Keratinocyte (primary cell): ENCODE measurements at places on chromosomes 4 and X.

DNA sequence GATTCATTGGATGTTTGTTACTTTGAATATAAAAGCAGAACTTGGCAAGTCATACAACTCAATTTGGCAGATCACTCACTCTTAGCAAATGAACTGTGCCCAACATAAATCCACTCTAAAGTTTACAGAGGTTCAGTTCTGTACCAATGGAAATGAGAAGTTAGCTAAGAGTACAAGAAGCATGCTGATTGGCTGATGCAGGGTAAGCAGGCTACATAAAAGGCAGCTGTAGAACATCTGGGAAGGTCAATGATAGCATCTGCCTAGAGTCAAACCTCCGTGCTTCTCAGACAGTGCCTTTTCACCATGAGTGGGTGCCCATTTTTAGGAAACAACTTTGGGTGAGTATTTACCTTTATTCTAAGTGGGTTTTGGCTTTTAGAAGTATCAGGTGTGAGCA, at the start of gene TDO2:
TDO2 (plus strand) TSS at position 244 of the 400 bp plus-strand sequence; CDS start at position 307, 63 bp downstream.
- no peak for DNase-seq

GRCh38 chrX:153504445-153505016, 9.8 kb downstream of the BGN start:
- no peak for DNase-seq

- no peak for DNase-seq
These were observed at the start of gene SASH3 for GRCh38 chrX:129779747-129780146. Gene SASH3, plus strand, starts transcription at chrX:129779949. Its CDS starts 149 bp downstream, at chrX:129780098.

DNA sequence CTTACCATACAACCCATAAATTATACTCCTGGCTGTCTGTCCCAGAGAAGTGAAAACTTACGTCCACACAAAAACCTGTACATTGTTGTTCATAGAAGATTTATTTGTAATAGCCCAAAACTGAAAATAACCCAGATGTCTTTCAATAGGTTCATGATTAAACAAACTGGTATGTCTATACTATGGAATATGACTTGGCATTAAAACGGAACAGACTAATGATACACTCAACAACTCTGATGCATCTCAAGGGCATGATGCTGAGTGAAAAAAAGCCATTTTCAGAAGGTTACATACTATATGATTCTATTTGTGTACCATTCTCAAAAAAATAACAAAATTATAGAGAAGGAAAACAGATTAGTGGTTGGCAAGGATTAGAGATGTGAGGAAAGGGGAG, 11.6 kb upstream of the MND1 start:
- no peak for DNase-seq

DNA sequence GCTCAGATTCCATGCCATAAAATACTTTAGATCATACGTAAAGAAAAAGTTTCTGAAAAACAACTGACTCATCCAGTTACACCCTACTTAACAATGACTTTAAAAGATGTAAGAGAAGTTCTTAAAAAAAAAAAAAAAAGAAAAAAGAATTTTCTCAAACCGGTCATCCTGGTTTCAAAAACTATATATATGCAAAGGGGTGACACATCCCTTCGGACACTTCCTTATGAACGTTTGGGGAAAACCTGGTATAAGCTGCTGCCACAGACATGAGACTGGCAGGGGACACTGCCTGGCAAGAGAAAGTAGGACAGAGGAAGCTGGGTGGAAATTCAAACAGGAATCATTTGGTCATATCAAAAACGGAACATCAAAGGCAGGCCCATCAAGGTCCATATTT, 81.2 kb upstream of the PRSS48 start:
- DNase-seq = peak; percentile 66

DNA sequence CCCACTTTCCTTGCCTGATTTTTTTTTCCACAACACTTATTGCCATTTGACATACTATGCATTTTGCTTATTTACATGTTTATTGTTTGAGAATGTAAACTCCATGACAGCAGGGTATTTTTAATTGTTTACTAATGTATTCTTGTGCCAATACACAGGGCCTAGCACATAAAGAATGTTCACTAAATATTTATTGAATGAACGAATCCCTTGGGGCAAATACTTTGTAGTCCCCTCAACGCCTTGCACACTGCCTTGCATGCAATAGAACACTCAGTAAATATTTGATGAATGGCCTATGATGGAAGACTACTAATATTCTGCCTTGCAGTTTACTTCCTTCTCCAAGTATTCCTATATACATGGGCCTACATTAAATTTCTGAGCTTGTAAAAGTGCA, 1.4 kb upstream of the PRPS1 start:
- DNase-seq = no peak

DNA sequence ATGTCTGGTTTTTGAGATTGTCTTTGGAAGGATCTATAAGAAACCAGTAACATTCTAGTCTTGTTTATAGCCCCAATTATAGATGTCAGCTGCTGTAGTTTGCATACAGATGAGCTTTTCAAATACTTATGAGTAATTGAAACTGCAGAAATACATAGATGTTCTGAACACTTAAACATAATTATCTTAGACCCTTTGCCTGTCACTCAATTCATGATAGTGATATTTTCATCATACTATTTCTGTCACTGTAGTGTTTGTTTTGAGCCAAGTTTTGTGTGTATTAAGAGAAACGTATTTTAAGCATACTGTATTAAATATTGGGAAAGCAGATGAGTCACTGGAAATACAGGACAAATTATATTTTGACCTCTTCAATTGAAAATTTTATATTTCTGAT, 69.8 kb upstream of the SMARCA5 start:
- no peak for DNase-seq

DNA sequence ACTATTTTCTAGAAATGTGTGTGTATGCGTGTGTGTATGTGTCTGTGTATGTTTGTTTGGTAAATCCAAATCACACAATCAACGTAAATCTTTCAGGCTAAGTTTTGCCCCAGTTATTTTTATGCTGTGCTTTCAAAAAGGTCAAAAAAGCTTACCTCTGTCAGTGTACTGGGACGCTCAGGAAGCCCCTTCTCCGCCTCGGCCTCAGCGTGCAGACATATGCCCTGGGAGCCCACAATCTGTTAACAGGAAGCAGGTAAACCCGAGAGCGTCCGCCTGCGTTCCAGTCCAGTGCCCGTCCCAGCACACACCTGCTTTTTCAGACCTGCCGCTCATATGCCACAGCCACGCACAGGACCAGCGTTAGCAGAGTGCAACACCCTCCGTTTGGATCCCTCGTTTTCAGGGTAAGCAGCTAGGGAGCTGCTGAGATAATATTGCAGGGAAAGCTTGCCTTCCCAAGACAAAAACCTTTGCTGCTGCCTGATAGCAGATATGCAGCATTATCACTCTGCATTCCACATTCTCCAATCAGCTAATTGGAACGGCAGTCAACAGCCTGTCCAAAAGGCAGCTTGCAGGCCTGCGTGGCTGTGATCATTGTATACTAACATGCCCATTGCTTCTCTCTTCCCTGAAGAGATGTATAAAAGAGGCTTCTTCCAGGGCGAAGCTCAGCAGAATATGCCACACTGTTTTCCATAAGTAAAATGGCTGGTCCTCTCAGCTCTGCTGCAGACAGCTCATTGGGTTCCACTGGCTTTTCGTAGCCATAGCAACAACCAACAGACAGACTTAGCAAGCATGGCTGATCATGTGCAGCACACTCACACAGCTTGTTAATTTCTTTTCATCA, at the start of gene SORBS2:
SORBS2 (minus strand) TSS at position 686 of the 856 bp plus-strand sequence. CDS start 121,623 bp downstream, outside the sequence.
- no peak for DNase-seq

DNA sequence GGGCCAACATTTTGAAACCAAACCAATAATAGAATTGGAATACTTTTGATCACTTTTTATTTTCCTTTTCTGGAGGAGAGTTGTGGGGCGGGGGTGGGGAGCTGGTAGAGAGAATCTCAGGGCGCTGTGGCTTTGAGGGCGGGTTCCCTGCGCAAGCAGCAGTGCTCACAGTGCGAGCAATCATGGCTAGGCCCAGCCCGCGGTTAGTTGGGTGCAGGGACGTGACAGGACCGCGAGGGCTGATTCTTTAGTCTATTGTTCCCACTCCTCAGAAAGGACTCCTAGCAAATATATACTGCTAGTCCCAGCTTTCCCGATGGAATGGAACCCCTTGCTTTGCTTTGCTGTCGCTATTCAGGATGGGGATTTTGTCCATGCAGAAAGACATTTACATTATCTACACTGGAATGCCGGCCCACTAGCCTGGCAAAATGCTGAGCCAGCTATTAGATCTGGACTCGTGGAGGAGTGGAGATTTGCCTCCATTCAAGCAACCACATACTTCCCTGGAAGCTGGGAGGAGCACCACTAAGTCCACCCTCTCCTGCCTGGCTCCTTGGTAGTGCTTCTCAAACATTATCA, 23.9 kb upstream of the APLN start:
- DNase-seq = no peak

DNA sequence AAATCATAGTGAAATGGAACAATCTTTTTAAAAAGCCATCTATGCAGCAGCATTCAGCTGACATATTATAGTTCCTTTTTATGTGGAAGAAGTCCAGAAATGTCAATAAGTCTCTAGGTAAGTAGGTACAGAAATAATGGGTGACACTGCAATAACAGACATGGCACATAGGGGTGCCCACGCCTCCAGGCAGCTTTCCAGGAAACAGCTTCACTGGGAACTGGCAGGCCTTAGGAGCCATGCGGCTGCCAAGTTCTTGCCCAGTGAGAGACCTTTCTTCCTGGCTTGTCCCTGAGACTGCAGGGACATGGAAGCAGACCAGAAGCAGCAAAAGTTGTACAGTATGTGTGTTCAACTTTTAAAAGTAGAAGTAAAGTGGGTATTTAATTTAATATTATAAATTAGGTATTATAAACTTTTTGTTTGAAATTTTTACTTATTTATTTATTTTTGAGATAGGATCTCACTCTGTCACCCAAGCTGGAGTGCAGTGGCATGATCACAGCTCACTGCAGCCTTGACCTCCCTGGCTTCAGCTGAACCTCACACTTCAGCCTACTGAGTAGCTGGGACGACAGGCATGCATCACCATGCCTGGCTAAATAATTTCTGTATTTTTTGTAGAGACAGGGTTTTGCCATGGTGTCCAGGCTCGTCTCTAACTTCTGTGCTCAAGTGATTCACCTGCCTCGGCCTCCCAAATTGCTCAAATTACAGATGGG, 12.1 kb upstream of the ETNPPL start:
- no peak for DNase-seq

- no peak for DNase-seq
These were observed 97.9 kb downstream of the ADRA2C start for GRCh38 chr4:3863841-3864741.

- no peak for DNase-seq
These were observed 18.4 kb upstream of the MYOZ2 start for GRCh38 chr4:119116925-119117900.

GRCh38 chr4:159204566-159204965, 101.7 kb downstream of the RAPGEF2 start:
- DNase-seq = no peak

- no peak for DNase-seq
These were observed 105.6 kb downstream of the IRF2 start for GRCh38 chr4:184368731-184369130.

GRCh38 chrX:9072281-9072680, 38.4 kb upstream of the FAM9B start:
- DNase-seq = no peak

GRCh38 chrX:15567886-15568616, 32.7 kb downstream of the ACE2 start:
- DNase-seq = no peak

- DNase-seq = no peak
These were observed 217.3 kb upstream of the TAPT1 start for GRCh38 chr4:16443504-16444088.

DNA sequence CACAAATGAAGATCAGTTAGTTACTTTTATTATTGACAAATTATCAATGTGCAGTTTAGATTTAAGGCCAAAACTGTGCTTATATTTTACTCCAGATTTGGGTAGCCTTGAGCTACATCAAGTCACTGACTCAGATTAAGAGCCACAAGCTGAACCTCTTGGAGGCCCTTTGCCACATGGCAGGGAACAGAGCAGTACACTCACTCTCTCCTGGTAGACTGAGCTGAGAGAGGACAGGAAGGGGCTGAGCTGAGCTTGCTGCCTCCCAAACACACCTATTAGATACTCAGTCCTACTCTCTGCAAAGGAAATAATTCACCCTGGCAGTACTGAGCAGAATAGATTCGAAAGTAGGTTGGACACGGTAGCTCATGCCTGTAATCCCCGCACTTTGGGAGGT, 7.8 kb downstream of the STAP1 start:
- no peak for DNase-seq

DNA sequence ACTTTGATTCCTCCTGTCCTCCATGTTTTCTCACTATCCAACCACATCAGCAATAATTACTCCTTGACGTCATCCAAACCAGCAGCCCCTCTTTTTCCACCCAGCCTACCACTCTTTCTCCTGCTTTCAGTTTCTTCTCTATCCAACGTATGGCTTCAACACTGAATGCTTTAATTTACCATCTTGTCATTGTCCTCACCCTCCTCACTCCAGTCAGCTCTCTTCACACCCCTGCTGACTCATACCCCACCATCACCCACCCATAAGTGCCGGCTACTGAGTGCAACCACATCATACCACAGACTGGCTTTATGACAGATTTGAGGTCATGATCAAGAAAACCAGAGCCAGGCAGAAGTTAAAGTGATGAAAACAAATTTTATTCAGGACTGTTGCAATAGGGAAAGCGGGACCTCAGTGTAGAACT, 9.8 kb upstream of the ANXA5 start:
- no peak for DNase-seq

- no peak for DNase-seq
These were observed 119.5 kb upstream of the AFF2 start for GRCh38 chrX:148380650-148381561.

DNA sequence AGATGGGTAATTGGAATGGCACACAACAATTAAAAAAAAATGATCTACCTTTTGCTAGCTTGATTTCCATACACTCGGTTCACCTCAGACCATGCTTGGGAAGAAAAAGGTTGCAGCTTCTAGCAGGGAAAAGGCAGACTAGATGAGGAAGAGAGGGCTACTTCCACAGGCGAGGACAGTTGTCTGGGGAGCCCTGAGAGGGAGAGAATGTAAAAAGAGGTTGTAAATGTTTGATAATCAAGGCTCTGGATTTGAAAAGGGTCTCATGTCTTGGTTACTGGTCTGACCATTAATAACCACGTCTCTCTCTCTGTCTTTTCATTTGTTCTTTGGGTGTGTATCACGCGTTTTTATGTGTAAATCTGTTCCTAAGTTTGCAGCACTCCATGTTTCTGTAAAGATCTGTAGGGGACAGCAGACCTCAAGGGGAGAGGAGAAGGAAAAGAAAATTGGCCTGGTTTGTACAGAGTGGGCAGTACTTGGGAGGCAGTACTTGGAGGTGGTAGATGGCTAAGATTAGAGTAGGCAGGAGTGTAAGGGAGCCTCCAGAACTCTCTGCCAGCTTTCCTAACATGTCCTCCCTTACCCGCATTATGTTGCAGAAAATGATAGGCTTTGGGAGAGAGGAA, 750 bp downstream of the ARMCX5 start:
- no peak for DNase-seq

GRCh38 chr4:173318648-173319211, 15.4 kb downstream of the HMGB2 start:
- DNase-seq = no peak

GRCh38 chr4:142372530-142373260, 473.4 kb downstream of the INPP4B start:
- DNase-seq = no peak
